CD4-positive, alpha-beta T cell treated with Interleukin-17A for 1 hour (primary cell): ENCODE measurements at places on chromosomes 6 and 20.

- no peak for DNase-seq
These were observed 18.9 kb downstream of the PERP start for GRCh38 chr6:138088326-138088762.

DNA sequence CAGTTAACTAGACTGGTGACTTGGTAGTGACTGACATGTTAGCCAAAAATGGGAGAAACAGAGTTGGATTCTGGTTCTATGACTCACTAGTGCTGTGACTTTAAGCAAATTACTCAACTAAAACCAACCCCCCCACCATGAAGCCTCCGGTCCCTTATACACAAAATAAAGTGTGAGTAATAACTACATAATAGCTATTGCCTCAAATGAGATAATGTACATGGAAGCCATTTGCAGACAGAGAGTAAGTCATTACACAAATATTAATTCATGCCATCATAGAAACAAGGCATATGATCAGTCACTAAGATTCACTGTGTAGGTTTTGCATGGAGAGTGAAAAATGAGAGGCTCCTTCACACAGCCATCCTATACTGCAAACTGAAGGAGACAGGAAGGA is 111.9 kb downstream of the HIVEP2 start:
- DNase-seq, result no peak

DNA sequence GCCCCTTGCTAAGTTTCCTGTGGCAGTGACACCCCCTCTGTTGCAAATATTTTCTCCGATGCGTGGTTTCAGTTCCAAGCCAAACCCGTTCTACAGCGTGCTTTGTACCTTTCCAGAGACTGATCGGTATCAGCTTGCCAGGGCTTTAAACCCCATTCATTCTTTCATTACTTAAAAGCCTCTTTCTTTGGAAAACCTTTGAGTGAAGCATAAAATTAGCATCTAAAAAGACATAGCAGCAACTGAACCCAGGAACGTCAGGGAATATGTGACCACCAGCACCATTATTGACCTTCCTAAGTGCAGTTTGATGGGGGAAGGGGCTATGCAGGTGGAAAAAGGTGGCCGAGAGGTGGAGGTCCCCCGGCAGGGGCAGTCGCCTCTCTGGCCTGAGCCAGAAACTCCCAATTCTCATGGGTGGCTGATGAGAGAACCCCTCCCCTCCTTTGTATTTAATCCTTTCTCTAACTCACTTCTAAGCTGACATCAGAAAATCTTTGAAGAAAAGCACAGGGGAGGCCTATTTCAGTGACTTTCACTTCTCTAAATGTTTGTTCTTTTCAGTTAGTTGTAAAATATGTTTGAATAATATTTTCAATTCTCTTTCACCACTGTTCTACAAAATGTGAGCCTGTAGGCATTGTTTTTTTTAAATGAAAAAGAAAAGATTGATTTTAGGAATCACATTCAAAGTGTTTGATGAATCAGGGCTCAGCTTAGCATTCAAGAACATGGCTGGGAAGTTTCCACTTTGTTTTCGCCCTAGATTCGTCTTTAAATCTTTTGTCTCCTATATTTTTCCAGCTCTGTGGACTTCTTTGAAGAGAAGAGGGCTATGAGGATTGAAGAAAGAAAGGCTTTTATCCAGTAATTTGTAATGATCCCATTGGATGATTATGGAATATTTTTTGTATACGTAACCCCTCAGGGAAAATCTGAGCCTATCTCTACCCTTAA is 89.2 kb downstream of the RSPH3 start:
- DNase-seq, result peak; percentile 38

GRCh38 chr20:57513199-57513598 is 11.7 kb downstream of the CTCFL start:
- DNase-seq, result no peak

- DNase-seq, result no peak
These were observed 24.6 kb upstream of the CCDC167 start for GRCh38 chr6:37524025-37524969.

GRCh38 chr20:8646033-8646441 is 422.9 kb upstream of the PLCB4 start:
- DNase-seq, result no peak

DNA sequence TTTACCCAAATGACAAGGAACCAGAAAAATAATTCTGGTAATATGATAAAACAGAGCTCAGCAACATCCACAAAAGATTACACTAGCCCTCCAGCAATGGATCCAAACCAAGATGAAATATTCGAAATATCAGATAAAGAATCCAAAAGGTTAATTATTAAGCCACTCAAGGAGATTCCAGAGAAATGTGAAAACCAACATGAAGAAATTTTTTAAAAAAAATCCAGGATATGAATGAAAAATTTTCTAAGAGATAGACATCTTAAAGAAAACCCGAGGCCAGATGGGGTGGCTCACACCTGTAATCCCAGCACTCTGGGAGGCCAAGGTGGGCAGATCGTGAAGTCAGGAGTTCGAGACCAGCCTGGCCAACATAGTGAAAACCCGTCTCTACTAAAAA is 124.4 kb downstream of the CDK19 start:
- DNase-seq, result no peak

DNA sequence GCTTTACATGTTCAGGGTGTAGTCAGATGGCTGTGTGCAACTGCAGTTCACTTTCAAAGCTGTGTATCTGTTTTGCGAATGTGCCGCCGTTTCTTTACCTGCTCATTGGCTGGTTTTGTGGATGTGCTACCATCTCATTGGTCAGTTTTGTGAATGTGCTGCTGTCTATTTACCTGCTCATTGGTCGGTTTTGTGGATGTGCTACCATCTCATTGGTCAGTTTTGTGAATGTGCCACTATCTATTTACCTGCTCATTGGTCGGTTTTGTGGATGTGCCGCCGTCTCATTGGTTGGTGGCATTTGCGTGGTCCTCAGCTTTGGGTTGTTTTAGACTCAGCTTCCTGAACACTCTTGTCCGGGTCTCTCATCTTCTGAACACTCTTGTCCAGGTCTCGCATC is 40.5 kb upstream of the BHLHE23 start:
- no peak for DNase-seq

GRCh38 chr20:33263784-33264183 is 19.2 kb upstream of the BPIFB1 start:
- no peak for DNase-seq
